ENCODE measurements at places on chromosomes 7 and 10. TPM values are rescaled to one million over a fixed set of nuclear protein-coding genes. Genes with fewer than 3 reads are reported as not detected.

The AMPH gene
- total RNA-seq: 0.51 TPM

The VSTM2A gene
- 0.28 TPM for total RNA-seq

The AGBL3 gene
- 1.3 TPM for total RNA-seq

The C7orf57 gene
- total RNA-seq: not detected

The TMEM184A gene
- total RNA-seq: 0.29 TPM

The PPP1R17 gene
- total RNA-seq: not detected

DNA sequence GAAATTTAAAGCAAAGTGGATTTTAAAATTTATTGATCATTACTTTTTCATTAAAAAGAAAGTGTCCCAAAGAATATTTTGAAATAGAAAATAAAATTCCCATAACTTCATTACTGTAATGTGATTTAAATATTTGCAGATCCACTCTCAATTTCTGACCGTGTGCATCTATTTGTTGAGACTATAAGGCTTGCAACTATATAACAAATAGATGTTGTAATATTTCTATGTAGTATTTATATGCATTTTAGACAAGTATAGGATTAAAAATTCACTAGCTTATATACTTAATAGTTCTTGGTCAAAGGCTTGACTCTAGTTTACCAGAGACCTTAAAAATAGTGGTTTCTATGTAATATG is 3.8 kb downstream of the HHEX start:
- DNase-seq: no peak

DNA sequence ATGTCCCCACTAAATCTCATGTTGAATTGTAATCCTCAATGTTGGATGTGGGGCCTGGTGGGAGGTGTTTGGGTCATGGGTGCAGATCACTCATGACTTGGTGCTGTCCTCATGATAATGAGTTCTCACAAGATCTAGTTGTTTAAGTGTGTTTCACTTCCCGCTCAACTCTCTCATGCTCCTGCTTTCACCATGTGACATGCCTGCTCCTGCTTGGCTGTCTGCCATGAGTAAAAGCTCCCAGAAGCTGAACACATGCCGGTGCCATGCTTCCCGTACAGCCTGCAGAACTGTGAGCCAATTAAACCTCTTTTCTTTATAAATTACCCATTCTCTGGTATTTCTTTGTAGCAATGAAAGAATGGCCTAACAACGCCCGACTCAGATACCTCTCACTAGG is 6.2 kb upstream of the PSTK start:
- DNase-seq: no peak

DNA sequence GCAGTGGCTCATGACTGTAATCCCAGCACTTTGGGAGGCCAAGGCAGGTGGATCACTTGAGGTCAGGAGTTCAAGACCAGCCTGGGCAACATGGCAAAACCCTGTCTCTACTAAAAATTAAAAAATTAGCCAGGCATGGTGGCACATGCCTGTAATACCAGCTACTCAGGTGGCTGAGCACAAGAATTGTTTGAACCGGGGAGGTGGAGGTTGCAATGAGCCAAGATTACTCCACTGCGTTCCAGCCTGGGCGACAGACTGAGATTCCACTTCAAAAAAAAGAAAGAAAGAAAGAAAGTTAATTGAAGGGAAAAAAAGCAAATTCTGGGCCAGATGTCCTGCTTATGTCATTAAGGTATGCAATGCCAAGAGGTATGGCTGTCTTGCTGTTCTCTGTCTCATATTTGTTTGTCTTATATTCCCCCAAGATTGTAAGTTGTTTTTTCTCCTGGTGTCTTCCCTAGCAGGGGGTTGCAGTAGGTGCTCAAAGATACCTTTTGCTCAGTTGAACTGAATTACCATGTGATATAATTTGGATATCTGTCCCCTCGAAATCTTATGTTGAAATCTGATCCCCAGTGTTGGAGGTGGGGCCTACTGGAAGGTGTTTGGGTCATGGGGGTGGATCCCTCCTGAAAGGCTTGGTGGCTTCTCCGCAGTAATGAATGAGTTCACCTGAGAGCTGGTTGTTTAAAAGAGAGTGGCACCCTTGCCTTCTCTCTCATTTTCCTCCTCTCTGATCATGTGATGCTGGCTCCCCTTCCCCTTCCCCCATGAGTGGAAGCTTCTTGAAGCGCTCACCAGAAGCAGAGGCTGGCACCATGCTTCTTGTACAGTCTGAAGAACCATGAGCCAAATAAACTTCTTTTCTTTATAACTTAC is 60.9 kb downstream of the MYOF start:
- DNase-seq: no peak

DNA sequence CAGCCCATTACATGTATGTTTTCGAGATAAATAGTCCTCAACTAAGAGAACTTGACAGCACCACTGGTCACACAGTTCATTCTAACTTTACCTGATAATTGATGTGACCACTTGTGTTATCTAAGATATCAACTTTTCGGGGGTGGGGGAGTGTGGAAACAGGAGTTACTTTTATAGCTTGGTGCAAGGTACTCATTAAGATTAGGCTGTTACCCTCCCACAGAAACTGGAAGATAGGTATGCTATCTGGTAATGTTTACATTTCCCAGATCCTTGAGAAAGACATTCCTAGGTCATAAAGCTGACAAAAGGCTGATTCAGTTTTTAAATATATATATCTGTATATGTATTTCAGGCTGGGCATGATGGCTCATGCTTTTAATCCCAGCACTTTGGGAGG is 11.1 kb downstream of the ERVW-1 start:
- DNase-seq: no peak

- no peak for DNase-seq
Observed at GRCh38 chr10:44965651-44966097, 6.1 kb downstream of the RASSF4 start.

- DNase-seq: peak; percentile 71
Observed at GRCh38 chr7:150778738-150779301, 21.3 kb downstream of the TMEM176B start.

GRCh38 chr10:30032125-30032524 is 27.3 kb downstream of the JCAD start:
- DNase-seq: no peak

GRCh38 chr10:33897291-33897752 is 562.9 kb upstream of the NRP1 start:
- DNase-seq: no peak

DNA sequence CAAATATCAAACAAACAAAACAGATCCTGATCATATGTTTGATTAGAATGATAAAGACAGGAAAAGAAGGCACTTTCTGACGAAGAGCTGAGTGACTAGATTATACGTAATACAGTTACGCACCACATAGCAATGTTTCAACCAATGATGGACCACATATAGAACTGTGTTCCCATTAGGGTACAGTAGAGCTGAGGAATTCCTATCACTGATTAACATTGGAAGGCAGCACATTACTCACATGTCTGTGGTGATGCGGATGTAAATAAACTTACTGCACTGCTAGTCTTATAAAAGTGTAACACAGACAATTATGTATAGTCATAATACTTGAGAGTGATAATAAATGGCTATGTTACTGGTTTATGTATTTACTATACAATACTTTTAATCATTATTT is 98.3 kb downstream of the PTN start:
- DNase-seq: no peak

GRCh38 chr10:10662716-10663408 is 354.8 kb upstream of the CELF2 start:
- DNase-seq: no peak

- DNase-seq: no peak
Observed at GRCh38 chr10:3510741-3511140, 274.3 kb downstream of the KLF6 start.

DNA sequence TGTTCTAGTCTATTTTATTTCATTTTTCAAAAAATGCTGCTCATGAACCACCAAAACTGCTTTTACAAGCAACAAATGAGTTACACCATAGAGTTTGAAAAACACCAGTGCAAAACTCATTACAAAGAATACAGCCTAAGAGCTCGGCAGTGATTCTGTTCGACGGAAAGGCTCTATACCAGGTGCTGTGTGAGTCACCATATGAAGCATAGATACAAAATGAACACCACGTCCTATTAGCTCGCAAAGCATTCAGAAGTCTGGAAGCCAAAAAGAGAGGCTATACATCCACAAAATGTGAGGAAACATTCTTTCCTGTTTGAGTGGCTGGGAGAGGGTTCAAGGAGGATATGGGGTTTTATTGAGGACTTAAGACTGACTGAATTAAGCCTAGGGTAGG is 136.1 kb downstream of the ATE1 start:
- DNase-seq: no peak

DNA sequence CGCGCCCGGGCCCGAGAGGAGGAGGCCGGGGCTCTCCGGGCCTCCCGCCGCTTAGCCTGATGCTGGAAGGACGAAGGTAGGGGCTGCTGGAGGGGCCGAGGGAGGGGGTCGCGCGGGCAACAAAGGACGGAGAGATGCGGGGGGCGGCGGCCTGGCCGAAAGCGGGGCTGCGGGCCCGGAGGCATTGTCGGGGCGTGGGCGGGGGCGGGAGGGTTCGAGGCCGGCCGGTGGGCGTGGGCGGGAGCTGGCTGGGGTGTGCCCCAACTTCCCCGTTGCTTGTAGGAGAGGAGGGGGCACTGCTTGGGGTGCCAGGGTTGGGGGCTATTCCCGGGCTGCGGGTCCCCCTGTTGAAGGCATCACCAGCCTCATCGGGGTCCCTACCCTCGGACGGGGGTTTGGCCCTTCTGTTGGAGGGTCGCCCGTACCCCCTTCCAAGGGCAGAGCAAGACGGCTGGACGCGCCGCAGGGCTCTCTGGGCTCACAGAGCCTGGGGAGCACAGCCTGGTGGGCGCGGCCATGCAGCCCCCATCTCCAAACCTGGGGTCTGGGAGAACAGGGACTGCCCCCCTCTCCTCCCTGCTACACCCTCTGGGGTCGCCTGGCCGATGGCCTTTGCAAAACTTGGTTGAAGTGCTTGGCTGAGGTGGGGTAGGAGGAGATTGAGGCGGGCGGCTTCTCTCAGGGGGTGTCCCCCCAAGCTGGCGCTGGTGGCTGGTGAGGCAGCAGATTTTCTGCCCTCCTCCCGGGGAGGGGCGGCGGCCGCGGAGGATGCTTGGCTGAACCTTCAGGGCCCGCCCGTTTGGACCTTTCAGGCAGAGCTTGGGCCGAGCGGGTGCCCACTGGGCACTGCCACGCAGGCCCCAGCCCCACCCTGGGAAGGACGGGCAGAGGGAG is 699 bp downstream of the CLIP2 start:
- DNase-seq: peak; percentile 56
